Osteoblast (primary cell): ENCODE measurements at places on chromosomes 11 and 22. TPM values are rescaled to one million over a fixed set of nuclear protein-coding genes. Genes with fewer than 3 reads are reported as not detected.

Gene OR4A16
- total RNA-seq, result not detected in 2 replicates

Gene BAIAP2L2
- 0.88 and 1.1 TPM in 2 replicates for total RNA-seq

Gene RCOR2
- total RNA-seq, result under 0.01 TPM in 2 replicates

Gene GGT5
- total RNA-seq, result 7.2 and 16.2 TPM in 2 replicates

Gene TAGLN
- 3,614 and 3,853 TPM in 2 replicates for total RNA-seq

Gene OR5B21
- total RNA-seq, result not detected in 2 replicates

Gene MUC6
- not detected in 2 replicates for total RNA-seq

Gene SLC22A12
- not detected in 2 replicates for total RNA-seq

Gene USH1C
- not detected in 2 replicates for total RNA-seq

Gene FAT3
- 2.2 and 3.5 TPM in 2 replicates for total RNA-seq

Gene CAT
- total RNA-seq, result 56.6 and 62.6 TPM in 2 replicates

Gene MEI1
- total RNA-seq, result 0.29 and 0.36 TPM in 2 replicates

Gene IFITM1
- 48.6 and 64.4 TPM in 2 replicates for total RNA-seq

Gene CBX7
- total RNA-seq, result 12.7 and 14.5 TPM in 2 replicates

Gene CSF2RB
- 1.1 and 1.2 TPM in 2 replicates for total RNA-seq

Gene FBLN1
- total RNA-seq, result 88.3 and 122 TPM in 2 replicates

Gene TSPAN32
- total RNA-seq, result 0.59 and 1.4 TPM in 2 replicates

Gene IFITM2
- 54.5 and 105 TPM in 2 replicates for total RNA-seq

Gene MS4A14
- not detected in 2 replicates for total RNA-seq

Gene PATL1
- 17.7 and 19.5 TPM in 2 replicates for total RNA-seq

Gene ADORA2A
- 0.72 and 1.2 TPM in 2 replicates for total RNA-seq

Gene BRSK2
- total RNA-seq, result 0.36 TPM in 1 of 2 replicates, not detected in the other

Gene CACNA1I
- under 0.01 TPM in 2 replicates for total RNA-seq

Gene KCNA4
- under 0.01 TPM in 2 replicates for total RNA-seq

Gene MMP8
- under 0.01 TPM in 1 of 2 replicates, not detected in the other for total RNA-seq

Gene E2F8
- 0.29 and 0.36 TPM in 2 replicates for total RNA-seq

Gene TMEM151A
- 0.29 and 0.36 TPM in 2 replicates for total RNA-seq

Gene OR2AG2
- 0.29 and 0.36 TPM in 2 replicates for total RNA-seq

Gene HEPHL1
- total RNA-seq, result not detected in 2 replicates

Gene OR51B5
- not detected in 2 replicates for total RNA-seq

Gene OR6A2
- 0.36 and 0.59 TPM in 2 replicates for total RNA-seq

Gene MAJIN
- not detected in 2 replicates for total RNA-seq

Gene KCNK7
- total RNA-seq, result 0.29 TPM in 1 of 2 replicates, not detected in the other

Gene SLC22A8
- not detected in 2 replicates for total RNA-seq

Gene LDHAL6A
- not detected in 2 replicates for total RNA-seq

Gene ANKRD42
- 10.3 and 10.5 TPM in 2 replicates for total RNA-seq

Gene OSBP
- total RNA-seq, result 35.1 and 35.9 TPM in 2 replicates

Gene LUZP2
- total RNA-seq, result not detected in 2 replicates

Gene CNTF
- total RNA-seq, result 1.4 and 1.8 TPM in 2 replicates

Gene MYOD1
- not detected in 2 replicates for total RNA-seq

Gene FGF19
- total RNA-seq, result not detected in 2 replicates

Gene OR56A1
- under 0.01 TPM in 2 replicates for total RNA-seq

Gene SMC1B
- total RNA-seq, result not detected in 2 replicates

Gene ABCG4
- total RNA-seq, result under 0.01 TPM in 1 of 2 replicates, not detected in the other

Gene ARHGAP20
- total RNA-seq, result 2.2 and 3.5 TPM in 2 replicates

Gene LRRC56
- 0.88 and 1.1 TPM in 2 replicates for total RNA-seq

Gene CSNK2A3
- total RNA-seq, result 2.1 and 2.2 TPM in 2 replicates

Gene KCTD21
- total RNA-seq, result 14.5 and 15.0 TPM in 2 replicates

Gene ZNF280B
- total RNA-seq, result 1.1 and 1.5 TPM in 2 replicates

Gene ZNF143
- total RNA-seq, result 23.3 and 26.4 TPM in 2 replicates

Gene CYP2D6
- 0.29 and 0.36 TPM in 2 replicates for total RNA-seq

Gene UPK3A
- total RNA-seq, result not detected in 2 replicates
